ENCODE measurements at places on chromosomes 7 and 10.
A peak's percentile ranks its signal among the peaks of the same experiment; 100 is the strongest.

DNA sequence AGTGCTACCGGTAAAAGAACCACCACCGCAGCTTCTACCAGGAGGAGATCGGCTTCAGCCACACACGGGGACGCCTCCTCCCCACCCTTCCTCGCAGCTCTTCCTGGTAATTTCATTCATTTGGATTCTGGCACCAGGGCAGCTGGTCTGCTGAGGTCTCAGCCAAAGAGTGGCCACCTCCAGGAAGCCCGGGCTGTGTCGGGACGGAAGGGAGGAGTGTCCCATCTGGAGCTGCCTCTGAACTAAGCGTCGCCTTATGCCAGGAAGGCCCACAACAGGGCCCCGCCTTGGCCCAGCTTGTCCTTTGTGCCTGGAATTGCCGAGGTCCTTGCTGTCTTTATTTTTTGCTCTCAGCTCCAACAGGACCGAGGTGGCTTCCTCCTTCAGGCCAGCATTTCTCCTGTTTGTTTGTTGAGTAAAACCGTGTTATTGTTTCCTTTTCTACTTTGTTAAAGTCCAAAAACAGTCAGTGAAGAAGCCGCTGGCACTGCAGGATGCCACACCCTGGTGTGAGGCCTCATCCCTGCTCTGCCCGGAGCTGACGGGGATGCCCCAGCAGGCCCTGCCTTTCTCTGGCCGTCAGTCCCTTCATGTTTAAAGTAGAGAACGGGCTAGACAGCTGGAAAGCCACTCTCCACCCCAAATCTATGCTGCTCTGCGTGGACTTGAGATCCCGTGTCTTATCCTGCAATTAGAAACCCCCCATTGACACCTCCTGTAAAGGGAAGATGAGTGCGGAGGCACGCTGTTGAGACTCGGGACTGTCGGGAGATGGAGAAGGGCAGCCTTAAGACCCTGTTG, 24.5 kb upstream of the TTYH3 start:
- no peak for DNase-seq

GRCh38 chr7:4960363-4960762, 1.4 kb upstream of the MMD2 start:
- no peak for DNase-seq

DNA sequence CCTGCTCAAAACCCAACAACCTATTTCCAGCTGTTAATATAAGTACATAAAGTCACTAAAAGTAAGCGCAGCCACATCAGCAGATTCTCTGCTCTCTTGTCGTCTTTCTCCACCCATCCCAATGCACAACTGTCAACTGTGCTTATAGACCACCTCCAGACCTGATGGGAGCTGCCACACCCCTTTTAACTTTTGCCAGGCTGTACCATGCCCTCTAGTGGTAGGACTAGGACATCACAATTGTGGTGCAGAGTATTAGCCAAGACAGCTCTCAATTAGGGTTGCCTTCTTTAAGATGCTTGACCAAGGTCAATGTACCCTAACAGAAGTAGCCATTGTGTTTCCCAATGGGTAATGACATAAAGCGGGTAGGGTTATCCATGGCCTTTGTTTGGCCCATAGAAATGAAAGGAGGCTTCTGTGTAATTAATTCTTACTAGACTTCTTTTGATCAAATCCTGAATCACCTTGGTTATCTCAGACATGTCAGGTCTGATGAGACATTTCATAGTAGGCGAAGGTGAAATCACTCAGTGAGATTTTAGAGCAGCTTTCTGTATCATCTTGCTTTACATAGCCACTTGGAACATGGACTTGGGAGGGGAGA, 68.1 kb downstream of the SCRN1 start:
- peak; percentile 38 for DNase-seq

- no peak for DNase-seq
Measured at GRCh38 chr10:112141292-112141691, 42.3 kb downstream of the GPAM start.

DNA sequence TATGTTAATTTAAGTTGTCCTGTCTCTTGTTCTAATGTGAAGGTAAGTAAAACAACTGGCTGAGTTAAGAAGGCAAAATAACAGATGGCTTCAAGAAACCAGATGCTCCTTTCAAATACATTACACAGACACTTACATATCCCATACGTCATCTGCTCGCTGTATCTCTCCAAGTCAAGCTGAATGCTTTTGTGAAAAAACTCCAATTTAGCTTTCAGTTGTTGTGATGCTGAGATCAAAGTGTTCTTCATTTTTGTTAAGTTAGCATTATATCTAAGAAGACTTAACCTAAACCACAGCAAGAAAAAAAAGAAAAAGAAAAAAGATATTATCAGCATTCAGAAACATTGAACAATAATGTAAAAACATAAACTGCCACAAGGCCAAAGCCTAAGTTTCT, 18.5 kb upstream of the ERLIN1 start:
- no peak for DNase-seq

Data from stomach (tissue), 19 donors.